ENCODE measurements at places on chromosomes 5 and 9.

DNA sequence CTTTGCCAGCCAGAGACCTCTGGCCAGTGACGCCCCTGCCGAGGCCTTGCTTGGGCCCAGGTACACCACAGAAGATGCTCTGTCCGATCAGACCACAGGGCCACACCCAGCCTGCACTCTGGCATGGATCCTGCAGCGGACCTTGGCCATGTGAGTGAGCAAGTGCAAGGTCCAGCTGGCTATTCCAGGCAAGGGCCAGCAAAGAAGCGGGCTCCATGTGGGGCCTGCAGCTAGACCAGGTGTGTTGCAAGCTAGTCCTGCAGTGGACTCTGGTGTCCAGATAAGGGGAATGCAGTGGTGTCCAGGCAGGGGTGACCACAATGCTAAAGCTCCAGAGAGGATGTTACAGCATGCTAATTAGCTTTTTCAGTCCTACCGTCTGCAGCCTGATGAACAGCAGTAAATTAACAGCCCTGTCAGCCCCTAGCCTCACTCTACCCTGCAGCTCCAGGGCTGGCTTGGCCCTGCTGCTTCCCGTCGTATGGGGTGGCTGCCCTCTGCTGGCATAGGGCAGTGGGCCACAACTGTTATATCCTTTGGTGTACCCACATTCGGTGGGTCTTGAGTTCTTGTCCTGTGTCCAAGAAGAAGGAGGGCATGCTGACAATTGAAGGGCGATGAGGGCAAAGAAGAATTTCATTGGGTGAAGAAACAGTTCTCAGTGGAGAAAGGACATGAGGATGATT, 284.5 kb upstream of the POU5F2 start:
- no peak for DNase-seq

GRCh38 chr5:67842806-67843205, 372.8 kb upstream of the PIK3R1 start:
- DNase-seq: no peak

- DNase-seq: no peak
These were observed 130.0 kb downstream of the SEMA6A start for GRCh38 chr5:116444373-116445295.

- no peak for DNase-seq
These were observed 979.1 kb upstream of the CTNND2 start for GRCh38 chr5:12883395-12883794.

- DNase-seq: no peak
These were observed 218.4 kb downstream of the ADAMTS6 start for GRCh38 chr5:65263321-65263720.

DNA sequence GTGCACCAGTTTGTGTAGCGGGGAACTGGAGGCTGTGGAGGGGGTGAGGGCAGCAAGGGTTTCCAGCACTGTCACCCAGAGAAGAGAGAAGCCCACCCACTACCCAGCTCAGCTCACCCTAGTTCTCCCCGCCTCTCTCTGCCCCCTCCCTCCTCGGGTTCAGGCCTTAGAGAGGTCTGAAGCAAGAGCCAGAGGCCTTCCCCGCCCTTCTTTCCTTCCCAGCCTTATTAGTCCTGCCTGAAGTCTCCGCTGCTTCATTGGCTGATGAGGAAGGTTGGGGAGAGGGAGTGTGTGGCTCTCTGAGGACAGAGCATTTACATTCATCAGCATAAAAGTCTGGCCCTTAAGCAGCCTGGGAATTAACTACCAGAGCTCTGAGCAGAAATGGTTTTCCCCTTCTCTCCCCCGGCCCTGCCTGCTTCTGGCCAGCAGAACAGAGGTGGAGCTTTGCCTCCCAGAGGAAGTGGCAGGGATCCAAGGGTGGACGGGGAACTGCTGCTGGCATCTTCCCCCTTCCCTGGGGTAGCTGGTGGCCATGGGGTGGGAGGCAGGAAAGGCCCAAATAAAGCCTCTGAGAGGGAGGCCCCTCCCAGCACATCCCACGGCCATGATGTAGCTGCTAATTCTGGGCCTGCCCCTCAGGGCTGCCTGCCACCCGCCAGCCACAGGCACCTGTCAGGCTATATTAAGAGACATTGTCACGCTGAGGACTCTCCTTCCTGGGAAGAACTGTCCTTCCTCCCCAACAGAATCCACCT, 4.1 kb downstream of the DNAJB5 start:
- no peak for DNase-seq

DNA sequence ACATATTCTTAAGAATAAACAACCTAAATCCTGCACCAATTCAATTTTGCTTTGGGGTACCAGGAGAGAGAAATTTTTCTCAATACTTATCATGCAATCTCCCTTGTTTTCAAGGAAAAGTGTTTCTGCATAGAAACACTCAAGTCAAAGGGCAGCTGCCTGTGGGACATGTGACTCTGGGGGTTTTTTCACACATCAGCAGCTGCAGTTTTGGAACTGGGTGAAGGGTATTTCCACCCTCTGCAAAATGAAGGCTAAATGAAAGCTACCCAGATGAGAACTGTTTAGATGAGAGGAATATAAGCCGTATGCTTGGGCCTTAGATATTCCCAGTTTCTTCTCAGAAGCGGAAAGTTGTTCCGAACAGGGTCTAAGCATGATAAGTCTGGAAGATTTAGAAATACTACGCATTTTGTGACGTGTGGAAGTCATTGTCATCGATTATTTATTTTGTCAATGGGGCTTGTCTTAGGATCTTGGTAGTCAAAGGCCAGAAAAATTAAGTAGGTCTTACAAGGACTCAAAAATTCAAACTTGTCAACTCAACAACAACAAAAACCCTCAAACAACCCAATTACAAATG, 64.3 kb upstream of the BOD1 start:
- no peak for DNase-seq

DNA sequence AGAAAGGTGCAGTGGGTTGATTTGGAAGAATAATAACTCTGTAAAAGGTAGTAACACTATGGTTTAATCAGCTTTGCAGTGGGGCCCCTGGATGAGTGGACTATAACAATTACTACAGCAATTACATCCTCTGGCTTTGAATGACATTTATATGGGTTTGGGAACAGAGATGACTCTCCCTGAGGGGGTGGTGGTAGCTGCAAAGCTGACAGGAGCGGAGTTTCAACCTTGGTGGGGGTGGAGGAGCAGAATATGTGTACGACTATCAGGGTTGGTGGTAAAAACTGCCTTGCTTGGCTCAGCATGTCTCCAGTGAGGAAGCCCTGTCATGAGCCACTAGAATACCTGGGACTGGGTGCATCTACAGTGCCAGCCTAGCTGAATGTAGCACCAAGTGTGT, 28.3 kb upstream of the NR3C1 start:
- DNase-seq: no peak

DNA sequence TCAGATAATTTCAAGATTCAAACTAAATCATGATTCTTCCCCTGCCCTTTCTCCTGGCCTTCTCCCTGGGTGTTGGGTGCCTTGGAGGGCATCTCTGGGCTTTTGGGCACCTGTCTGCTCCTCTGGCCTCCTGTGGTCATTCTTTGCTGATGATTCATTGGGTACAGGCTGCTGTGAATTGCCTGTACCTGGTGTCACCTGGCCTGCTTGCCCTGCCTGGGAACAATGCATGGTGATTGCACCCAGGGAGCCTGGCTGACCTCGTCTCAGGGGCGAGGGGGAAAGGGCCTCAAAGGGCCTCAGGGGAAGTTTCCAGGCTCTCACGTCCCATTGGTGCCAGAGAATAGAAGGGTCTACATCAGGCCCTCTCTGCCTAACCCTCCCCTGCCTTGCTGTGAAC, 20.1 kb upstream of the CKMT2 start:
- DNase-seq: no peak

DNA sequence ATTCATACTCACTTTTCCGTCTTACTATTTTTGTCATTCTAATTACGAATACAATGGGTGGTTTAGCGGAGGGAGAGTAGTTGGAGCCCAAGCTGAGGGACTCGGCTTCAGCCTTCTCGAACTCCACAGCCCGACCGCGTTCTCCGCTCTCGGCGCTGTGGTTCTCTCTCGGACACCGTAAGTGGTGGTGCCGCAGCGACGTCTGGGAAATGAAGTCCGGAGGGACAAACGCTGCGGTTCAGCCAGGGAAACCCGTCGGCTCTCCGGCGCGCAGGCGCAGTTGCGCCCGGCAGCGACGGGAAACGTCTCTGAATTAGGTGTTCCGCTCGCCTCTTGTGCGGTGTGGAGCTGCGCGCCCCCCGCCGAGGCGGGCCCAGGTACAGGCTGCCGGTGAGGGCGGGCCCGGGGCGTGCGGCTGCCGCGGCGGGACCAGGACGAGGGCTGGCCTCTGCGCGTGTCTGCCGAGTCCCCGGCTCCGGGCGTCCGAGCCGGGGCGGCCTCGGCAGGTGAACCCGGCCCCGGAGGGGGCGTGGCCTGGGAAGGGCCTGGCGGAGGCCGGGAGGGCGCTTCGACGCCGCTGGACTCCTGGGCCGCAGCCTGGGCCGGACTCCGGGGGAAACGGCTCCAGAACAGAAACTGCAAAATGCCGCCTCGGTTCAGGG, at the start of gene ZNF879:
Gene ZNF879 (plus strand): TSS at position 277 of the 662 bp plus-strand sequence. CDS start 1,201 bp downstream, outside the sequence.
- peak; percentile 81 for DNase-seq

GRCh38 chr5:153629027-153629895, 138.8 kb downstream of the GRIA1 start:
- DNase-seq: no peak

GRCh38 chr5:69285448-69286116, 47.0 kb downstream of the CCDC125 start:
- DNase-seq: no peak

- DNase-seq: no peak
These were observed at the start of gene PCDHGB3 for GRCh38 chr5:141369994-141370848. PCDHGB3 (plus strand) TSS chr5:141370242; CDS start chr5:141370395, 153 bp downstream.

- DNase-seq: no peak
These were observed 93.6 kb upstream of the PITX1 start for GRCh38 chr5:135127439-135128240.

DNA sequence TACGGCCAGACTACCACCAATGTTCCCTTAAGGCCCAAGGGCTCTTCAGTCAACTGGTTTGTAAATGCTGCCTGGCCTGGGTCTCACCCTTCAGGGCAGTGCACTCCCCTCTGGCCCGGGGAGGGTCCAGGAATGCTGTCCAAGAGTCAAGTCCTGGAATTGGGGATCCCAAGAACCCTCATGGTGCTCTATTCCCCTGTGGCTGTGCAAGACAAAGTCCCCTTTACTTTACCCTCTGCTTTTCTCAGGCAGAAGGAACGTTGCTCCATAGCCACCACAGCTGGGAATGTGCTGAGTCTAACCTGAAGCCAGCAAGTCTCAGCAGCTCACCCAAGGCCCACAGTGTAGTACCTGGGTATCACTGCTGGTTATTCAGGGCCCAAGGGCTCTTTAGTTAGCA, 51.3 kb upstream of the CRHBP start:
- DNase-seq: no peak

- no peak for DNase-seq
These were observed 1401.4 kb downstream of the EFNA5 start for GRCh38 chr5:106269252-106269843.

DNA sequence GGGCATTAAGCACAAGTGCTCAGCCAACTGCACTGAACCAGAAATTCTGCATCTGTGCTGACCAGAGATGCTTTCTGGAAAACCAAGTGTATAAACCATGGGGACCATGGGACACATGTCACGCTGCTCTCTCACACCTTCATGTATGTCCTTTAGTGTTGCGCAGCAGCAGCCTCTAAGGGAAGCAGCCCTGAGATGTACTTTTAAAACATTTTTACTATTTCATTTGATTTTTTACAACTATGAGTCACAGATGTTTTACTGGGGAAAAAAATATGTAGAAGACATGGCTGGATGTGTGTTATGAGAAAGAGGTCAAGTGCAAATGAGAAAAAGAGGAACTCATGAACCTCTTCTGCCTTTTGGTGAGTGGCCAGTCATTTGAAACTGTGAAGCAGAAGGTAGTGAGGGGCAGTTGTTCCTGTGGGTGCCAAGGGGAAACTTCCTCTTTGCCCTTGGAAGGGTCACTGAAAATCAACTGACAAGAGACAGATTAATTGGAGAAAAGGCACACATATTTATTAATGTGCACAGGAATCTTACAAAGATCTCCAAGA, 31.4 kb upstream of the SYK start:
- no peak for DNase-seq

- DNase-seq: no peak
These were observed 426.8 kb downstream of the KIAA0825 start for GRCh38 chr5:94191604-94192003.

DNA sequence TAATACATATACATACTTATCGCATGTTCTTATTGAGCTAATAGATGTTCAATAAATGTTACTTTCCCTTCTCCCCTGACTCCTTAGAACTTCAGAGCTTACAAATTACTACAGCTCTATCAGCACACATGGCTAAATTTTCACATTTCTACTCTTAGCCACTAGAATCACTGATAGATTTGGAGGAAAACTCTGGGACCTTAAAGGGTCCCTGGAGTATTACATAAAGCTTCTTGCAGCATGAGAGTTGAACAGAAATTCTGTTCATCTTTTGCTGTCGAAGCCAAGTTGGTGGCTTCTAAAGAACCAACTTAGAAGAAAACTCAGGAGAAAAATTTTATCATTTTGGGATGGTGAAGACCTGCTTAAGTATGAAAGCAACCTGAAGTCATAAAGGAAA, 15.5 kb downstream of the B4GALT1 start:
- DNase-seq: no peak

GRCh38 chr9:131808291-131808690, 68.4 kb upstream of the RAPGEF1 start:
- DNase-seq: no peak

DNA sequence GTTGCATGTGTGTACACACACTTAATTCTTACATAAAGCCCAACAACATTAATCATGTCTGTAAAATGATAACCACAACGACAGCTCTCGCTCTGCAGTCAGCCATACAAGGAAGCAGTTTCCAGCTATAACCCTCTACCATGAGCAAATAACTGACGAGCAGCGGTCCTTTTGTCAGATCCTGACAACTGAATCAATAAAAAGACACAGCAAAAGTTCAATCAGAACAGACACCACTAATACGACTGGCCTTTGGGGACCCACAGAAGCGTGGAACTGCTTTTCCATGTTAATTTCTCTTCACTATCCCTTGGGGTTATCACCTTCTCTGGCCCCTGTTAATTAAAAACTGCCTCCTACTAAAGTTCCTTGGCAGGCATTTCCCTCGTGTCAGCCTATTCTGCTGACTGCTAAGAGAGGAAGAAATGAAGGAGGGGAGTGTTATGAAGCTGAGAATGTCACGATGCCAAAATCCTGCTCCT, 722.8 kb upstream of the GRAMD2B start:
- DNase-seq: no peak

DNA sequence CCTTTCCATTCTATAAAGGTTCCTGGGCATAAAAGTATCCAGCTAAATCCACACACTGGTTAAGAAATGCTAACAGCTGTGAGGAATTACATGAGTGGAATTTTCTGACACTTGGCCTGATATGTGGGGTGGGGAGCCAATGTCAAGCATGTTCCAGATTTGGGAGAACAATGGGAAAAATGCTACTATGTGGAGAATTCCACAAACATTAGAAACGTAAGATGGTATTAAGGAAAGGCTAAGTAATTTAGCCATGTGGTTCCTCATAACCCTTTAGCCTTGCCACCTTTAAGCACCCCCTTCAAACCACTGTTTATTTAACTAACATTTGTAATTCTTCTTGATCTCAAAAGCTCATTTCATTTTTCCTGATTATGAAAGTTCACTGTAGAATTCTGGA, 149.2 kb downstream of the GNA14 start:
- no peak for DNase-seq

GRCh38 chr5:16550316-16550952, 66.4 kb downstream of the RETREG1 start:
- DNase-seq: no peak

GRCh38 chr5:174074369-174074768, 28.9 kb downstream of the NSG2 start:
- no peak for DNase-seq
